Activated CD4-positive, alpha-beta T cell treated with anti-CD3 and anti-CD28 coated beads for 48 hours (primary cell): ENCODE measurements at places on chromosomes 4 and X.

GRCh38 chr4:47747211-47747610 is 90.7 kb downstream of the CORIN start:
- DNase-seq: no peak

DNA sequence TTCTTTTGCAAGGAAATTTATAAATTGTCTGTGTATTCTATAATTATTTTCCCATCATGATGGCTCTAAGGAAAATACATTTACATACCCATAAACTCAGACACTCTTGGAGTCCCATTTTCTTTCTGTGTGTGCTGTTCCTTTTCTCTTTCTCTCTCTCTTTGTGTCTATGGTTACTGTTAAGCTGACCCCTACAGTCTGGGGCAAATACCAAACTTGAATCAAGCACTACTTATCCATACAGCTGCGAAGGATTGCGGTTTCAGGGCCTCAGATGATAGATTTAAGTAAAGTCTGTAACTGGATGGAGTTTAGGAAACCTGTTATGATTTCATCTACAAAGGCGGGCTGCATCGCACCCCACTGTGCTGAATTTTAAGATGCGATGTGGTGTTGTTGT is 150.2 kb downstream of the SHROOM3 start:
- DNase-seq: no peak

DNA sequence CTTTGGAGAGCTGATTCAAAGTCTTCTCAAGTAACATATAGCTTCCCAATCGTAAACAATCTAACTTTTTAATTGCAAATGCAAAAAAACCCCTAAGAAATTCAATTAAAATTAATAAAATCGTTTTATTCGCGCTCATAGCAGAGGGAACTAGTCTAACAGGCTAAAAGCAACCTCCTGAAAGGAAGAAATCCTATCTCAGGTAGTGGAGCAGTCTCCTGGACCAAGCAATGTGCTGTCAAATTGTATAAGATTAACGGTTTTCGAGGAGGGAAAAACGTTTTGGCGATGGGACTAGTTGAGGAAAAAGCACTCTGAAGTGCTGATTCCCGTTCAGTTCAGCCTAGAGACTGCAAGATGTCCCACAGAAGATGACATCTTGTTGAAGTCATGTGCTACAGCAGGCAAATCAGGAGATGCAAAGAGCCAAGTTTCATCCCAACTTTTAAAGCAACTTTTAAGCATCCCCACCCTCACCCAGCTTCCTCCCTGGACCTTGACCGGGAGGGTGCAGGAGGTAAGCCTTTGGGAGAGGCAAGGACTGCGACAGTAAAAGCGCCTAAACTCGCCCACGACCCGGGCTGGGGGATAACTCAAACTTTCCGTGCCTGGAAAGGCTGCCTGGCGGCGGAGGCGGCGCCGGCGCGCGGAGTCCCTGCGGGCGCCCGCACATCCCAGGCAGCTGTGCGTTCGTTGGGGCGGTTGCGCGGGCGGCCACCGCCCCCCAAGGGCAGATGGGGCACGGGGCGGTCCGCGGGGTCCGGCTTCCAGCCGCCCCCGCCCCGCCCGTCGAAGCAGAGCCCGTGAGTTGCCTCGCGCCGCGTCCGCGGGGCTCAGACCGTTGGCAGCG is 784 bp downstream of the MAP7D3 start:
- DNase-seq: peak; percentile 55

GRCh38 chr4:150570862-150571261 is 11.1 kb upstream of the MAB21L2 start:
- no peak for DNase-seq

GRCh38 chrX:50827996-50828395 is 14.0 kb upstream of the SHROOM4 start:
- DNase-seq: no peak

GRCh38 chrX:56928546-56928945 is 66.8 kb downstream of the SPIN3 start:
- no peak for DNase-seq

GRCh38 chr4:65007841-65008439 is 598.7 kb upstream of the TECRL start:
- peak; percentile 2 for DNase-seq

GRCh38 chr4:164542431-164542830 is 211.5 kb upstream of the SMIM31 start:
- no peak for DNase-seq

DNA sequence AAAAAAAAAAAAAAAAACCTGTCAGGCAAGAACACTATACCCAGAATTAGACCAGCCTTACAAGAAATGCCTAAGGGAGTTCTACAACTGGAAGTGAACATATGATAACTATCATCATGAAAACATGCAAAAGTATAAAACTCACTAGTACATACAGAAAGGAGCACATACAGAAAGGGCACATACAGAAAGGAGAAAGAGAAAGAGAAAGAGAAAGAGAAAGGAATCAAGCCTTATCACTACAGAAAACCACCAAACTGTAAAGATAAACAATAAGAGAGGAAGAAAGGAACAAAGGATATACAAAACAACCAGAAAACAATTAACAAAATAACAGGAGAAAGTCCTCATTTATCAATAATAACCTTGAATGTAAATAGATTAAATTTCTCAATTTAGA is 50.4 kb downstream of the PHKA1 start:
- no peak for DNase-seq

DNA sequence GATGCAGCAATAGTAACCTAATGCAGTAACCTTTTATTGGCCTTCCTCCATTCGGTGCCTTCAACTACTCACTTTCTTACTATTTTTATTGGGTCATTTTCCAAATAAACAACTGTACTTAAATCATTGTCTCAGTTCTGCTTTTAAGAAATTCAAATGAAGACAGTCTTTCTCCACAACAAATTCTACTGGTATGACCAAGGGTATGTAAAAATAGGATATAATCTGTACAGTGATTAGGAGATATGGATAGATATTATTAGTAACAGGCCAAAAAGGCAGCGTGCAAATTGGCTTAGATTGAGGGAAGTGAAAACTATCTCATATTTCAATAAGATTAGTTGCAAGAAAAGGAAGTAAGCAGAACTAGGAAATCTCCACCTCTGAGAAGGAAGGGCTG is 177.4 kb upstream of the PPP1R2C start:
- no peak for DNase-seq

- no peak for DNase-seq
Measured at GRCh38 chr4:88108747-88109122, 49.7 kb downstream of the ABCG2 start.

GRCh38 chr4:15354371-15355297 is 73.2 kb upstream of the C1QTNF7 start:
- DNase-seq: no peak

DNA sequence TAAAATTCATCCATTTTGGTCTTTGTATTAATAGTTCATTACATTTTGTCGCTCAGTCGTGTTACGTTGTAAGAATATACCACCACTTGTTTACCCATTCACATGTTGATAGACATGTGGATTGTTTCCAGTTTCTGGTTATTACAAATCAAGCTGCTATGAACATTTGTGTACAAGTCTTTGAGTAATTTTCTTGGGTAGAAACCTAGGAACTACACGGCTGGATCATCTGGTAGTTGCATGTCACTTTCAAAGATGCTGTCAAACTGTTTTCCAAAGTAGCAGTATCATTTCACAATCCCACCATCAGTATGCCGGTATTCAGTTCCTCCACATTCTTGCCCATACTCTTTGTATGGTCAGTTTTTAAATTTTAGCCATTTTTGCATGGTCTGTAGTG is 98.0 kb downstream of the GASK1B start:
- no peak for DNase-seq

GRCh38 chr4:101306225-101306624 is 41.1 kb downstream of the PPP3CA start:
- no peak for DNase-seq

DNA sequence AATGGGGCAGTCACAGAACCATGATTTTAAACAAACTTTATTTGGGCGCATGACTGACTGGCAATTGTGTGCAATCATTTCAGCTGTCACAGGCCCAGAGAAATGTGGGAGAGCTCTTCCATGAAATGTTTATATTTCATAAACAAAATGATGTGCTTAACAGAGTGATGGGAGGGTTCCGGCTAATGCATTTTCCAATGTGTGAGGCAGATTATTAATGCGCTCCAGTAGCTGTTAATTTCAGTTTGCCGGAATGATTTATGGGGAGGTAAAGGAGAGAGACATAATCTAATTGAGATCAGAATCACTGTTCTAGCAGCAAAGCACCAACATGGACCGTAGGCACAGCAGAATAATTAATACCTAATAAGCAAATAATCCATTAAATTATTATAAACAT is 55.6 kb downstream of the NKX6-1 start:
- DNase-seq: no peak

- DNase-seq: peak; percentile 2
Measured at GRCh38 chrX:108537005-108537404, 97.4 kb downstream of the COL4A5 start.

DNA sequence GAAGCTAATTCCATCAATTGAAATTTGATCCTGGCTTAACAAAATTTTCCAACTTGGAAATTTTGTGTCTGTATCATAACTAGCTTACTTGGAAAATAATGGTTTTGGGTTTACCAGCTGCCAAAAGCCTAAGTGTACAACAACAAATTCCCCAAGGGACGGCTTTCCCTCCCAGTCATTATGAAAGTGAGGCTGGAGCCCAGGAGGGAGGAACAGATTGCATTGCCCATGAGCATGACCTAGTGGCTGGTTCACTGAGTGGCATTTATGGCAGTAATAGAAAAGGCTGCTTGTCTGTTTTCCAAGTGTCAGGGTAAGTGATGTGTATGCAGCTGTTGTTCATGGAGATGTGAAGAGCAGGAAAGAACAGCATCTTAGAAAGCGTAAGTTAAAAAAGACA is 70.8 kb upstream of the HHIP start:
- DNase-seq: no peak

DNA sequence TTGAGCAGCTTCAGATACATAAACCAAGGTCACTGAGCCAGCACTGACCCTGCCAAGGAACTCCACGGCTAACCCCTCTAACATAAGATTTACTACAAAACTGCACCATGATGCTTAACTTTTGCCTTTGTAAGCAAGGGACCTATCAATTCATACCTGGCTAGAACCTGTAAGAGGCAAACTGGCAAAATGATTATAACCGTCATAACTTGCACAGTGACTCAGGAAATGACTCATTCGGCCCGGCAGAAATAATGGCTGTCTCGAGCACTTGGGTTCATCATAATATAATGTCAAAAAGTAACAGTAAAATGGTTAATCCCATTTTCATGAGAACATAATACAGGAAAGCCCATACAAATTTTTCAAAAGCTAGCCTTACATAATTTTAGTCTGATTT is 17.2 kb downstream of the RASGEF1B start:
- peak; percentile 58 for DNase-seq

DNA sequence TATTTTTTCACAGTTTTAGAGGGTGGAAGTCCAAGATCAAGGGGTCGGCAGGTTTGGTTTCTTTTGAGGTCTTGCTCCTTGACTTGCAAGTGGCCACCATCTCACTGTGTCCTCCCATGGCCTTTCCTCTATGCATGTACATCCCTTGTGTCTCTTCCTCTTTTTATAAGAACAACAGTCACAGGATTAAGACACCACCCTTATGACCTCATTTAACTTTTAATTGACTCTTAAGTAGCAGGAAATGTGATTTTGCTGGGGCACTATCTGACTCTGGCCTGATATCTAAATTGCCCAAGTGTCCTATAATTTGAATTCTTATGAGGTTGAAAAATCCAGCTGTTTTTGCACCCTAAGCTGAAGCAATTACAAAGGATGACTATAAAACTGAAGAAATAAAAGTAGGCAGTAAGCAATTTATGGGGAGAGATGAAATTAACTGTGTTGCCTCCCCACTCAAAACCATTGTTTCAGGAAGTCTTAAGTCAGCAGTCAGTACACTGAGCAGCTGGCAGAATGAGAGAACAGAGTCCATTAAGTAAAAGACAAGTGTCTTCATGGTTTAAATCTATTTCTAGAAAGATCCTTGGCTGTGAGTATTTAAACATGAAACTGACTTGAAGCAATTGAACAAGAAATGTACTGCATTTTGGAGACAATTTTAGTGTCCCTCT is 601.3 kb downstream of the SPRY1 start:
- DNase-seq: no peak

GRCh38 chr4:182705389-182705788 is 211.8 kb downstream of the DCTD start:
- DNase-seq: no peak

GRCh38 chr4:1693131-1693896 is 9.2 kb upstream of the FAM53A start:
- DNase-seq: peak; percentile 83

GRCh38 chr4:110484029-110484428 is 8.1 kb downstream of the ENPEP start:
- DNase-seq: no peak

DNA sequence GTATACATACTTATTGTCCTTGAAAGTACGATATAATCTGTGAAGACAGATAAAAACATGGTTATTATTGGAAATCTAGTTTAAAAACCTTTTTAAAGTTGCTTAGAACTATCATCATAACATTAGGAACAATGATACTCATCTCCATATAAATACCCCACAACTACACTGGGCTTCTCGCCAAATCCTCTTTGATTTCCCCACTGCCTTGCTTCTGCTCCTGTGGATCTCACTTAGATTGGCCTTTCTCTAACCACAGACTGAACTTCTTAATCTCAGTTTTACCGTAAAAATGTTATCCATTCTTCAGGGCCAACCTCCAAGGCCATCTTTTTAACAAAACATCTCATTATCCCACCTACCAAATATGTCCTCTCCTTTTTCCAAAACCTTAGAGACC is 77.6 kb downstream of the PRKG2 start:
- DNase-seq: no peak

DNA sequence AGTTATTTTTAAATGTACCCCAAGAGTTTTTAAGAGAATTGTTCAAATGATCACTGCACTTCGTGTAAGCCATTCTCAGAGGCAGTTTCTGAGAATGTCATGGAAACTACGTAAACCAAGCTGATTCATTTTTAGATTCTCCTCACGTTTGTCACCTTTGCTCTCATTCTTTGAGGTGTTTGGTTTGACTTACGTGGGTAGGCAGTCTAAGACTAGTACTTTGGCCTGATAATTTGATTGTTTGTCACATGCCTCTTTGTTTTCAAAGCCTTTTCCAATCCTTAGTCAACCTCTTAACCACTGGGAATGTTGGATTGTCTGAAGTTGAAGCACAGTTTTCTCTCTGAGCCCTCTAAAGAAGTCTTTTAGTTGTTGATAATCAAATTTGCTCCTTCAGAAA is 10.5 kb downstream of the SEPTIN11 start:
- no peak for DNase-seq

- DNase-seq: no peak
Measured at GRCh38 chrX:120564925-120565324, 4.2 kb upstream of the CUL4B start.

GRCh38 chr4:168394556-168394955 is 76.0 kb upstream of the DDX60 start:
- DNase-seq: no peak

DNA sequence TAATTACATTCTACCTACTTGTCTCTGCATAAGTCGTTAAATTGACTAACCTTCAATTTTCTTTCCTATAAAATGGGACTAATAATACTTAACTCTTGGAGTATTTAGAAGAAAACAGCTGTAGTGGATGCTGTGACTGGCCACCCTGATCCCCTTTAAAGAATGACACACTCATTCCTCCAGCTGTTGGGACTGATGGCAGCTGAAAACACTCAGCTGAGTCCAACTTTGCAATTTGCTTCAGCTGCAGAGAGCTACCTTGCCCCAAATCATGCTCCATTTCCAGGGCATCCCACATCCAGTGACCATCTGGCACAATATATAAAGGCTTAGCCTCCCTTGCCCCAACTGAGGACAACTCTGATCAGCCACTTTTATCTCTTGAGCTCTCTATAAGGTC is 89.1 kb downstream of the MID1IP1 start:
- DNase-seq: no peak
